ENCODE measurements at places on chromosomes 13 and 19. TPM values are rescaled to one million over a fixed set of nuclear protein-coding genes. Genes with fewer than 3 reads are reported as not detected.

The LINGO3 gene
- total RNA-seq: not detected

The WDR88 gene
- total RNA-seq: not detected

The KLK1 gene
- not detected for total RNA-seq

The CYP2F1 gene
- total RNA-seq: not detected

The ZNF813 gene
- total RNA-seq: 11.7 TPM

The CATSPERD gene
- total RNA-seq: not detected

The CPB2 gene
- not detected for total RNA-seq

The FUT2 gene
- total RNA-seq: 1.9 TPM

The S1PR4 gene
- total RNA-seq: 0.10 TPM

The IGLON5 gene
- total RNA-seq: 0.05 TPM

The CYP2S1 gene
- 2.2 TPM for total RNA-seq

The ZNF580 gene
- total RNA-seq: 5.8 TPM

DNA sequence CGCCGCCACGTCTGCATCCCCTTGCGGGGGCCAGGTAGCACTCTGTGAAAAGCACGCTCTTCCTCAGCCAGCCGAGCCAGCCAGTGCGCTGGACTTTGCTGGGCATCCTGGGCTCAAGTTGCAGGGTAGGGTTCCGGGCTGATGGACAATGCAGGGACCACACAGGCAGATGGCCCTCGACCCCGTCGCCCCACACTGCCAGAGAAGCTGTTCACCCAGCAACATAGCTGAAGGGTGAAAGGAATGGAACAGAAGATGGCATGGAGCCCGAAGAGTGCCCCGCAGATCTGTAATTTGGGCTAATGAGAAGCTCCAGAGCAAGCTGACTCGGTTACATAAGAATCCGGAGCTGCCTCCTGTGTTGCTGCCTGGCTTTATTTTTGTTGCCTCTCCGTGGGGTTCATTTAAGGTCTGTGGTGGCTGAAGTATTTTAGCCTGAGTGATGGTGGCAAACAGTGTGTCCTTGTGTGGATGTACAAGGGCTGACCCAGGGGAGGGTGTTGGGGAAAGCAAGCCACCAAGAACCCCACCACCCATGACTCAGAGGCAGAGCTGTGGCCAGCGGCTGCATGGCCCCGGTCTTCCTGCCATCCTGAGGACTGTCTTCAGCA is 105.8 kb downstream of the SOX1 start:
- DNase-seq: no peak

DNA sequence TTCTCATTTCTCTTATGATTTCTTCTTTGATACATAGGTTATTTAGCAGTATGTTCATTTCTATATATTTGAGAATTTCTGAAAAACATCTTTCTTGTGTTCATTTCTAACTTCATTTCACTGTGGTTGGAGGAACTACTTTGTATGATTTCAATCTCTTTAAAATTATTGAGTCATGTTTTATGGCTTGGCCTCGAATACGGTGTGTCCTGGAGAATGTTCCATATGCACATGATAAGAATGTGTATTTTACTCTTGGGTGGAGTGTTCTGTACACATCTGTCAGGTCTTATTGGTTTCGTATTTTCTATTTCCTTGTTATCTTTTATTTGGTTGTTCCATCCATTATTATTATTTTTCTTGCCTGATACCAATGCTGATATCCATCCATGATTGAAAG is 22.9 kb downstream of the DNM2 start:
- no peak for DNase-seq

- no peak for DNase-seq
These were observed 1314.9 kb downstream of the PCDH9 start for GRCh38 chr13:65915195-65915594.

DNA sequence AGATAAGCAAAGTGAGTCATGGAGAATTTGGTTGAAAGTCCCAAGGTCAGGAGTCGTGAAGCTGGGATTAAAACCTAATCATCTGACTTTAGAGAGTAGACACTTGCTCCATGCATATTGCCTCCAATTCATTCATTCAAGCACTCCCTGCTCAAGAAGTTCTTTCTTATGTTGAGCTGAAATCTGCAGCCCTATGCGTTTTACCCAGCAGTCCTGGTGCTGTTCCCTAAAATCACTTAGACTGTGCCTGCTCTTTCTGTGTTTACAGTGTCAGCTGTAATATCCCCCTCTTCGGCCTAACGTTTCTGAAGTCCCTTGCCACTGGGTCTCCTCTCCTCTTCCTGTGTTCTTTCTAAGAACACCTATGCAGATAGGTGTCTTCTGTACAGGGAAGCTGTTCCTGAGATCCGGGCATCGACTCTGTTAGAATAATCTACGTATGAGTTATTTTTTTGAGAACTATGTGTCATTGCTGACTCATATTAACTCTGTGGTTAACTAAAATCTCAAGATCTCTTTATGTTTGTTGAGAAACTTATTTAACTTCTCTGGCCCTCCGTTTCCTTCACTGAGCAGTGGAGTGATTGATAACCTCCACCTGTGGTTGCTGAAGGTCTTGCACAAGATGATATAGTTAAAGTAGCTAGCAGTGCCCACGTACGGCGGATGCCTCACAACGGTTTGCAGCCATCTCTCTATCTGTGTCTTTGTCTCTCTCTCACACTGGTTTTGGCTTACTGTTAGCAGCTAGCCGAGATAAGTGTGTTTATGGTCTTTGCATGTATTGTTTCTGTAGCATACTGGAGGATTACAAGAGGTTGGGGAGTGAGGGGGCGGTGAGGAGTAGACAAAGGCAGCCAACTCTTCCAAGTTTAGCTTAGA is 4.7 kb downstream of the ALOX5AP start:
- peak; percentile 90 for DNase-seq

DNA sequence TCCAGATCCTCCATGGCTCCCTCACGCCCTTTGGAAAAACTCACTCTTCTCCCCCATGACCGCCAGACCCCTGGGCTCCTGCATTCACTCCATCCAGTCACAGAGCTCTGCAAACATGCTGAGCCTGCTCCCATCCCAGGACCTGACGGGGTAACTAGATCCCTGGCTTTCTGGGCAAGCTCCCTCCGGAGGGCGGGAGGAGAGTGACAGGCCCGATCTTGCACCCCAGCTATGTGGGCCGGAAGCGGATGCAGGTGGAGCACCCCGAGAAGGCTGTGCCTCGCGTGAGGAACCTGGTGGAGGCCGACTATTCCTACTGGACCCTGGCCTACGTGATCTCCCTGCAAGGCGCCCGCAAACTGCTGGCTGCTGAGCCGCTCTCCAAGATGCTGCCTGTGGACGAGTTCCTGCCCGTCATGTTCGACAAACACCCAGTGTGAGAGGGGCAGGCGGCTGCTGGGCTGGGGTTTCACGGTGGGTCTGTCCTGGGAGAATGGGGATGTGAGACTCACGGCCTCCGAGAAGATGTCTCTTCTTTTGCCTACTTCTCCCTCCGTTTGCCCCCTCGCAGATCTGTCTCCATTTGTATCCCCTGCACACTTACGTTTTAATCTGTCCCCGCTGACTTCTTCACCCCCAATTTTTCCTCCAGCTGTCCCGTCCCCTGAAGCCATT is 25.2 kb downstream of the COLGALT1 start:
- DNase-seq: no peak

- DNase-seq: no peak
These were observed 1.4 kb downstream of the LRFN3 start for GRCh38 chr19:35937345-35938281.

DNA sequence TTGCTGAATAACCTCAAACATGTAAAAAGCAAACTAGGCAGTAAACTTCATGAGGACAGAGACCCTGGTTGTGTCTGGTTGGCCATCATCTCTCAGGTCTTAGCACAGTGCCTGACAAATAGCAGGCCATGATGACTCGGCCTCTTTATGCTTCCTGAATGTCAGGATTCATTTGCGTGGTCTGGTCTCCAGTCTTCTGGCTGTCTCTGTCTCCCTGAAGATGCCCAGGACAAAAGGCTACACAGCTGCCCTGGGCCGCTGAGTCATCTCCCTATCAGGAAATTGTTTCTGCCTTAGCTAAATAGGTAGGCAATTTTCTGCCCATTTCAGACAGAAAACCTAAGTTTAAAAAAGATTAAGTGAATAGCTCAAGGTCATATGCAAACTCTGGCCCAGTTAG is 84.1 kb upstream of the FNDC3A start:
- DNase-seq: peak; percentile 47

DNA sequence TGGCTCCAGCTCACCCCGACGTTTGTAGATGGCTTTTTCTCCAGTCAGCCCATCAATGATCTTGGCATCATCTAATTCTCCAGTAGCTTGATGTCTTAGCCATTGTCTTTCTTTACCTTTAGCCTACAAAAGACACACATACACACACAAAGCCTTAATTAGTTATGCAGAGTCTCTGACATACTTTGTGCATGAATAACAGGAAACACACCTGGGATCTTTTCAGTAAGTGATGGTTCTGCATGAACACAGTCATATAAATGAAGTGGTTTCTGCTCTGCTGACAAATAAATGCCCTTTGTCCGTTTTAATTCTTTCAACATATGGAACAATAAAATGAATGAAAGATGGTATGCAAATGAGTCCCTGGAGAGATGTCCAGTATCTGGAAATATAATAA is 133.3 kb downstream of the RGCC start:
- DNase-seq: peak; percentile 71

DNA sequence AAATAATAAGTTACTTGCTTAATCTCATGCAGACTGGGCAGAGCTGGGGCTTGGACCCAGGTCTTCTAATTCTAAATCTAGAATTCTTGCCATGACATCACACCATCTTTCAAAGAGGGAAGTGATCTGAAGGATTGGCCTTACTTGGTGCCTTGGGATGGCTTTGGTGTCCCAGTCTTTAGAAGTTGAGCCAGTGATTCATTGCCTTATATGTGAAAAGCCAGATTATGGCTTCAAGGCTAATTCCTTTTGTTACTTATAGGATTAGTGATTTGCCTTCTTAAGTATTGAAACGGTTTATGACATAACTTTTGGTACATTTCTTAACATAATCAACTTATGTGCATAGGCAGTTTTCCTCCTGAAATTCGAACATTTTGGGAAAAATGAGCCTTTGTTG is 14.9 kb downstream of the COG3 start:
- DNase-seq: no peak

- no peak for DNase-seq
These were observed 128.3 kb upstream of the MIR17HG start for GRCh38 chr13:91219201-91219600.

- DNase-seq: no peak
These were observed 7.7 kb upstream of the LRG1 start for GRCh38 chr19:4547303-4548237.

GRCh38 chr19:30227012-30227621 is 145.1 kb upstream of the ZNF536 start:
- DNase-seq: no peak

DNA sequence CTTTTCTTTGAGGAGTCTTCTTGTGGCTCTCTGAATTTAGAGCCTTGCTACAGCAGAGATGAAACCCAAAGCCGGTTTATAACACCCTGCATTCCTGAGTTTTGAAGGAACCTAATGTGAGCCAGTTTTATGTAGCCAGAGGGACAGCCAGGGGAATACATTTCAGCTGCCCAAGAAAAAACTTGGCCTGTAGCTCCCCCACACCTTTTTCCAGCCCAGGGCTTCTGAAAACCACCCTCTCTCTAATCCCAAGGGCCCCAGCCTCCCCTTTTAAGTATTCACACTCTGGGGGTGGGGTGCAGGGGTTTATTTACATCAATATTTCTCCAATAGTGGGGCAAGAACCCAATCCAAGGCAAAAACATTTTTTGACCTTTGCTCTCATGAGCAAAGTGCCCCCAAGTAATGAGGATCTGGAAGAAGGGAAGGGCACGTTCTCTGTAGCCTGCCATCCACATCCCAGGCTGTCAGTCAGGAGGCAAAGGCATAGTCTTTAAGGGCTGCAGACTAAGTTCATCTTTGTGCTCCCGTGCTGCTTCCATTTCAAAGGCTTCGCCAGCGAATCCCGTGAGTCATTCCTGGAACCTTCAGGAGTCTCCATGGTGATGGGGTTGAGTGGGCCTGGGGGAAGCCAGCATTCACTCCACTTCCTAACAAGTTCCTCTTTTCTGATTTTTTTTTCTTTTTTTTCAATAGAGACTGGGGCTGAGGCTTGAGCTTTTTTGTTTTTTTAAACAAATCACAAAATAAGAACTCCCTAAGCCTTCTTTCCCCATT is 33.2 kb upstream of the MEDAG start:
- DNase-seq: peak; percentile 80

GRCh38 chr13:107005577-107005976 is 437.6 kb upstream of the ARGLU1 start:
- DNase-seq: no peak
